ENCODE measurements at places on chromosomes 2 and 18.

GRCh38 chr2:10504994-10505820, 57.1 kb upstream of the ODC1 start:
- no peak for DNase-seq

DNA sequence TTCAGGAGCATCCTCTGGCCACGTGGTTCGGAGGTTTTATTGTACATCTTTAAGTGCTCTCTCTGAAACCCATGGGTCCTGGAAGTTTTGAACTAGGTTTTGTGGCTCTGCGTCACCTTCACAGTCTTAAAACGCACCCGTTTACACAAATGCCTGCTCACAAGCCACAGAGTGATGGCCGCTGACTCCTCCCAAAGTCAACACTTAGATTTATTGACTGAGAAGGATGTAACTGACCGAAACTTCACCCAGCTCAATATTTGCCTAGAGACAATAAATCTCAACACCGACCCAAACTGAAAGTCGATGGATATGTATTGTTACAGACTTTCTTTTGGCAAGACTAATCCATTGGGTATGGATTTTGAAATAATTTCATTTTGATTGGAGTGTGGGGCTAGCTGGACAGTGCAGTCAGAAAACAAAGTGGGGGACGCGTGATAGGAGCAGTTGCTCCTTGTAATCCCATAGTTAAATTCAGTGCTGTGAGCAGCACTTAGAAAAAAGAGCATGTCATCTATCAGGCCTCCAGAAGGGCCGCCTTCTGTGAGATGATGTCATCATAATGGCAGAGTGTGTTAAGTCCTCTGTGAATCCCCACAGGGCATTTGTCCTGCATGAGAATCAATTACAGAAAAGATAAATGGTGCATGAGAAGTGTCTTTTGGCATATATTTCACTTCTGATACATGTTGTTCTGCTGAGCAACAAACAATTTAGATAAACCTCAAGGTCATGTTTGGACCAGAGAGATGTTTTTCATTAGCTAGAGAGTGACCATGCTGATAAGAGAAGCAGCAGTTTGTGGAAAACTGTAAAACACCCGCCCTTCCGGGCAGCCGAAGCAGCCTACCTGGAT, 183.7 kb downstream of the INO80D start:
- no peak for DNase-seq

DNA sequence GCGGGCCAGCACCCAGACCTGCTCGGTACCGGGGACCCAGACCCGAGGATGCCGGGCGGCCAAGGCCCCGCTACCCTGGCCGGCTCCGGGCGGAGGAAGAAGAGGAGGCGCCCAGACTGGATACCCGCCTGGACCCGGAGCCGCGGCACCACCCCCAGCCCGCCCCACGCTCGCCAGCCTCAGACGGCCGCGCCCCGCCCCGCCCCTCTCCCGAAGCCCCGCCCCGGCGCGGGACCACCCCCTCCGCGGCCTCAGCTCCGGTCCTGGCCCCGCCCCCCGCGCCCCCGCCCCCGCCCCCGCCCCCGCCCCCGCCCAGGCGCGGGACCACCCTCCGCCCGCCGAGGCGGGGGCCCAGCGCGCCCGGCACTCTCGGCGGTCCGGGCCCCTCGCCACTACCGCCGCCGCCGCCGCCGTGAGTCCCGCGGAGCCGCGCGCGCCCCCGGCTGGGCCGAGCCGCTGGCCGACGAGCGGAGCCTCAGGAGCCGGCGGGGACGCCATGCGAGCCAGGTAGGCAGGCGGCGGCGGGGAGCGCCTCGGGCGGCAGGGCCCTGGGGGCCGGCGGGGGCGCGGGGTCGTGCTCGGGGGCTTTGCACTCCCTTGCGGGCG, at the start of gene SH3BP4:
Gene SH3BP4, plus strand, starts transcription at position 354 of the 606 bp plus-strand sequence. CDS start 82,986 bp downstream, outside the sequence.
- DNase-seq: peak; percentile 89

GRCh38 chr2:234488913-234489451, 7.9 kb downstream of the ARL4C start:
- no peak for DNase-seq

DNA sequence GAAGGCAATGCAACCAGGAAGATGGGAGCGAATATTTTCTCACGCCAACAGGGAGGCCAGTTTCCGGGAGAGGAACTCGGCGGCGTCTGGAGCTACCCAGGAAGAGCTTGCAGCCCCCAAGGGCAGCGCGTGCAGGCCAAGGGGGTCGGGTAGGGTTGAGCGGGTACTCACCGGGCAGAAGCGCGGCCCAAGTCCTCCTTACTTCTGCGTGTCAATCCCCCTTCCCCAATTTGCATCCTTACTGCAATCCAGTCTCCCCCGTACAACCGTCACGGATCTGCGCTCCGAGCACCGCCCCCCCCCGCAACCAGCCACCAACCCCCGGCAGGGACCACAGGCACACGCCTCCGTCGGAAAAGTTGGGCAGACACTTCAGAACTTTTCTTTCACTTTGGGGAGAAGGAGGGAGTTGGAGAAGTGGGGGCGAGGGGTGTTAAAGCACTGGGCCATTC, 1.3 kb downstream of the ATP8B1 start:
- peak; percentile 41 for DNase-seq

GRCh38 chr18:68784071-68784470, 13.8 kb upstream of the CCDC102B start:
- no peak for DNase-seq

DNA sequence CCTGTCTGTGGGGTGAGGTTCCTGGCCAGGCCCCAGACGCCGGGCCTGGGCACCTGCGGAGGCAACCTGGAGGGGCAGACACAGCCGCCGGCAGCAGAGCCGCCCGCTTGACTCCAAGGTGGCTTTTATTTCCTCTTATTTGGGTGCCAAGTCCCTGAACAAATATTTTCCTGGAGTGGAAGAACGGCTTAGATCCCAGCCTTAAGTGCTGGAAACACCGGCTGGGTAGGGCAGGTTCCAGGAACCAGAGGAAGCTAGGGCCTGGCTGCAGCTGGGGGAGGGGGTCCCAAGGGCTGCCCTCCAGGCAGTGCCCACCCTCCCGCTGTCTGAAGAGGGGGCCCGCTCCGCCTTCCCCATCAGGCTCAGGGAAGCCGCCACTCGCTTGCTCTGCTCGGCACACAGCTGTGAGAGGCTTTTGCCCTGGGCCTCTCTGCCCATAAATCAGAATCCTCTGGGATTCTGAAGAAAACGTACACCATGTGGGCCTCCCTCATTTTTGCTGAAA, 28.2 kb downstream of the SDC1 start:
- DNase-seq: no peak

DNA sequence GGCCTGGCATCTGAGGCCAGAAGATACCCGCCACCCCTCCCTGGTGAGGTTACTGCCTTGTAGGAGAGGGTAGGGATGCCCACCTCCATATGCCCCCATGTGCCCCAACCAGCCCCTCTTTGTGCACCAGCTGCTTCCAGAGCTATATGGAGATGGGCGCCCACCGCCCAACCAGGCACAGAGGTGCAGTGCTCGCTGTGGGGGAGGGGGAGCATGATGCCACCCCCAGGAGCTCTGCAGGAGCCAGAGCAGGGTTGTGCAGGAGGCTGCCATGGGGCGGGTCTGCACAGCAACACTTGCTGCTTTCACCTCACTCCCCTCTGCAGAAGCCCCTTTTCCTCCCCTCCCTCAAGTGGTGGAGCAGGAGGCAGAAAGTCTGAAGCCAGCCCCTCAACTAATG, 174.6 kb downstream of the SMAD7 start:
- DNase-seq: no peak

GRCh38 chr18:30405038-30405437, 637.5 kb downstream of the DSC3 start:
- no peak for DNase-seq

GRCh38 chr2:152657043-152657442, 60.2 kb downstream of the PRPF40A start:
- no peak for DNase-seq

GRCh38 chr2:134715932-134716643, 2.7 kb downstream of the TMEM163 start:
- DNase-seq: no peak

GRCh38 chr2:156329031-156329926, 3.2 kb downstream of the NR4A2 start:
- DNase-seq: peak; percentile 49

GRCh38 chr2:142875652-142876051, 1.8 kb upstream of the KYNU start:
- no peak for DNase-seq

GRCh38 chr2:169452080-169452479, 27.2 kb upstream of the BBS5 start:
- DNase-seq: no peak

- no peak for DNase-seq
These were observed 79.8 kb downstream of the ASB1 start for GRCh38 chr2:238506371-238507068.

GRCh38 chr18:65527879-65528633, 222.8 kb upstream of the CDH7 start:
- DNase-seq: no peak

DNA sequence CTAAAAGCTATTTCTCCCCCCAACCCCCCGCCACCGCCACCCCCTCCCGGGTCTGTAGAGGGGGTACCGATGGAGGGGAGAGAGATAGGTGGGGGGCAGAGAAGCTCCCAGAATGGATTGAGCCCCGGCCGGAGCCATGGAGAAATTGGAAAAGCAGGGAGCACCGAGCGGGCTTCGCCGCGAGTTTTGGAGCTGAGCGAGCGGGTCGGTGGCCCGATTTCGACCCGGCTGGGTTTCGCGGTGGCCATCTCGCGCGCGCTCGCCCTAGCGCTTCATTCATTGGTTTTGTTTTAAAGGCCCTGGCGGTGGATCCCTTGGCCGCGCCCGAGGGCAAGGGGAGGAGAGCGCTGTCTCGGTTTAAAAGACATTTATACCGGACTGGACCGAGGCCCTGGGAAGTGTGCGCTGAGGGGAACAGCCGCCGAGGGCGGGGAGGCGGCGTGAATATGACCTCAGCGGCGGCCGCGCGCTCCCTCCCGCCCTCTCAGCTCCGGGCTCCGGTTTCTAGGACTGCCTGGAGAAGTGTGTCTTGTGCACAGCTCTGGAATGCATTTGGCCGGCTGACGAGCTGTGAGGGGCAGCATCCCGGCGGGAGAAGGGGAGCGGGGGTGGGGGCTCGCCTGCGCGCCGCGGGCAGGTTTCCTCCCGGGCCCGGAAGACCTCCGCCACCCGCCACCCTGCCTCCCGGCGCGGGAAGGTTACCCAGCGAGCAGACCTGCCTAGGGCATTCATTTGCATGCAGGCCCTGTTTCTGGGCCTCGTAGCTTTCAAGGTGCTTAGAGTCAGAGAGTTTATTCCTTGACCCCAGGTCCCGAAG, 1.7 kb upstream of the SMAD7 start:
- DNase-seq: peak; percentile 84

GRCh38 chr2:161177969-161178368, 17.7 kb downstream of the TANK start:
- DNase-seq: no peak

- no peak for DNase-seq
These were observed 308.2 kb downstream of the FBXO15 start for GRCh38 chr18:73839441-73839840.

GRCh38 chr2:10471955-10472354, 23.8 kb upstream of the ODC1 start:
- no peak for DNase-seq

- DNase-seq: no peak
These were observed 16.9 kb upstream of the KCNJ13 start for GRCh38 chr2:232793271-232793670.

GRCh38 chr2:144643537-144644336, 123.8 kb upstream of the ZEB2 start:
- no peak for DNase-seq

DNA sequence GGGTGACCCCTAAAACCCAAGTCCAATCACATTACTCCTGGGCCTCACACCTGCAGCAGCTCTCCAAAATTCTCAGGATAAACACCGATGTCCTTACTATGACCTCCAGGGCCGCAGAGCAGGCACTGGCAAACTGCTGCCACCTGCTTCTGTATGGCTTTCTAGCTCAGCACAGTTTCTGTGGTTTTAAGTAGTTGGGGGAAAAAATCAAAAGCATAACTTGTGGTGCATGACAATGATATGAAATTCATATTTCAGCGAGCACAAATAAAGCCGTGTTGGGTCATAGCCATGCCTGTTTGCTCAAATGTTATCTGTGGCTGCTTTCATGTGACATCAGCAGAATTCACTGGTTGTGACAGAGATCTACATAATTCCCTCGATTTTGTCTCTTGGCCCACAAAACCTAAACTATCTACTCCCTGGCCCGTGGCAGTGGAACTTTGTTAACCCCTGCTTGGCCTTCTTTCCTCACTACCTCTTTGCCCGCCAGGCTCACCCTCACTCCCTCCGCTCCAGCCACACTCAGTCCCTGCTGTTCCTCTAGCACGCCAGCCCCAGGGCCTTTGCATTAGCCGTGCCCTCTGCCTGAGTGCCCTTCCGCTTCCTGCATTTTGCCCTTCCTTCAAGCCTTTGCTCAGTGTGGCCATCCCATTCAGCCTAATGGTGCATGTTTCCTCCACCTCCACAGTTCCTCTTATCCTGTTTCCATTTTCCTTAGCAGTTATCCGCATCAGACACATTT, 108.3 kb downstream of the AGAP1 start:
- DNase-seq: no peak

- DNase-seq: peak; percentile 59
These were observed 1109.7 kb downstream of the SOCS6 start for GRCh38 chr18:71398531-71398930.

- no peak for DNase-seq
These were observed 59.3 kb upstream of the ACVR1 start for GRCh38 chr2:157935378-157935906.

GRCh38 chr2:227414846-227415245, 27.1 kb upstream of the SCYGR1 start:
- no peak for DNase-seq

GRCh38 chr2:153871231-153872221, at the start of gene GALNT13:
TSS of gene GALNT13 (plus strand) at chr2:153871922.
- peak; percentile 97 for DNase-seq

DNA sequence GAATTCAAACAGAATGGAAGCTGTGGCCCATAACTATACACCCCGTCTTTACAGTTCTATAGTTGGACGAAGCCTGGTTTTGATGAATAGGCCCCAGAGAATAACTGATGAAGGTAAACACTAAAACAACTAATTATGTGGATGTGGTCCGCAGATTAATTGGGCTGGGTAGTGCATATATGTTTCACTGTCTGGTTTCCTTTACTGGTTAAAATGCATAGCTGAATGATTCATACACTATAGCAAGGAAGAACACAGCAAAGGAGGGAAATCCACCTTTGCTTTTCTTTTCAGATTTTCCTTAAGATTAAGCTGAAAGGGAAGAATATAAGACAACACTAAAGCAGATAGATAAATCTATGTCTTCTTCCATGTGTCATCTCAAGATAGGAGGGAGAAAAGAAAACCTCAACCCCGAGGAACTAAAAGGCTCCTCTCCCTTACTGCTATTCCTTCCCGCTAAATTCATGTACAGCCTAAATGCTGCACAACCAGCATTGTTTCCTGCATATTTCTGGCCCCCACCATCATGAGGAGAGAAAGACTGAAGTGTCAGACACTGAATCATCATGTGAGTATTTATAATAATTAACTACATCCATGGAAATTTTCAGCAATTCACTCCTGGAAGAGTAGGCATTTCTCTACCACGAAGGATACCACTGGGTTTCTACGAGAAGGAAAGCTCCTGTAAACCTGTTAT, 297.1 kb upstream of the CCDC68 start:
- no peak for DNase-seq

- no peak for DNase-seq
These were observed 991.5 kb upstream of the FANCL start for GRCh38 chr2:59232394-59233165.
